Activated CD8-positive, alpha-beta memory T cell treated with anti-CD3 and anti-CD28 coated beads, Interleukin-2, amount 50 U/mL, for 48 hours (primary cell): ENCODE measurements at places on chromosomes 2 and 18.

DNA sequence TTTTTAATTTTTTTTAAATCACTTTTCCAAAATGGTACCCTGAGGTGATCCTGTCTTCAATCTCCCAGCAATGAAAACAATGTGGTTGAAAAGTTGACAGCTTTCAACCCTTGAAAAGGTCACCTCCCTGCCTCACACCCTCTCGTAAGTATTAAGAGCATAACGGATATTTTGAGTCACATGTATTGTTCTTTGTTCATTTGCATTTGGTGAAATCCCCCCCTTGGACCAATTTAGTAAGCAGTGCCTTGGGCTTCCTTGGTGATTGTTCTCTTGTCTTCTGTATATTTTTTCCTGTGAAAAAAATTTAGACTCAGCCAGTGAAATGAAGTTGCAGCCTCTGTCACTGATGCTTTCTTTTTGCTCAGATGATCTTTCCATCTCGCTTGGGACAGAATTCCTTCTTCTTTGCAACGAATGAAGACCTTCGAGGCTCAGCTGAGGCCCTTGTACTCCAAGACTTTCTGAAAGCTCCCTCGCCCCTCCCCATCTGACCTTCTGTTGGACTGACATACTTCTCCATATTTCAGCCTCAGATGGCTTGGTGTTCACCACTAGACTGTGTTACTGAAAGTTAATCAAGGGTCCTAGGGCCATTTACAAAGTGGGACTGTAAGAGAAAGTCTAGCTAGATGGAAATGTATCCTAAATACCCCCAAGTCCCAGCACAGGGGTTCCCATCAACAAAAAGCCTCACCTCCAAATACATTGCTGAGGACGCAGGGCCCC lies 158.4 kb downstream of the BCL2 start:
- DNase-seq, result no peak

- no peak for DNase-seq
Observed at GRCh38 chr2:225033440-225034318, 8.6 kb downstream of the DOCK10 start.

DNA sequence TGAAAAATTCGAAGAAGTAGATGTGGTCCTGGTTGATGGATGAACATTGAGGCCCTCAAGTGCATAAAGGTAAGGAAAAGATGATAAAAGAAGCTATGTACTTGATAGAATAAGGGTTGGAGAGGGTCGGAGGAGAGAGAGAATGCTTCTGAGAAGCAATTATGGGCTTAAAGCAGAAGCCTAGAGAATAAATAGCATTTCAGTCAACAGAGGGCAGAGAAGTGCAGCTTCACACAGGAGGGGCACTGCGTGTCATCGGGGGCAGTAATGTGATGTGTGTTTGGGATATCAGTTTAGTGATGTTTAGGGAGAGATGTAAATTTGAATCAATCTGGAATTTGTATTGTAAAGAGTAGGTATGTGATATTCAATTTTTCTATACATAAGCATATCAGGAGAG lies 334.5 kb downstream of the PIK3C3 start:
- DNase-seq, result no peak

DNA sequence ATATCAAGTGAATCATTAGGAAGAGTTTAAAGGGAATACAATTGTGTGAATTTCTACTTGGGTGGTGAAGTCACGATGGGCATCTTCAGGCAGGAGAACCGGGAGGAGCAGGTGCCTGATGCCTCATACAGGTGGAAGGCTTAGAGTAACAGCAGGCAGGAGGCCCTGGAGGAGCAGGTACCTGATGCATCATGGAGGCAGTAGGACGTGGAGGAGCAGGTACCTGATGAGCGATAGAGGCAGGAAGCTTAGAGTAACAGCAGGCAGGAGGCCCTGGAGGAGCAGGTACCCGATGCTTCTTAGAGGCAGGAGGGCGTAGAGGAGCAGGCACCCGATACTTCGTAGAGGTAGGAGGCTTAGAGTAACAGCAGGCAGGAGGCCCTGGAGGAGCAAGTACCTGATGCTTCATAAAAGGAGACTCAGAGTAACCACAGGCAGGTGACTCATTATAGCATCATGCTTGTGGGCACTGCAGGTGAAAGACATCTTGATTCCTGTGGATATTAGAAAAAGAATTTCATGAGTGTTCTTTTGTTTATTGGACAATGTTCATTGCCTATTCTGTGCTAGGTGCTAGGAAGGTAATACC lies 133.9 kb downstream of the ATP9B start:
- DNase-seq, result no peak

GRCh38 chr2:12714391-12715221 lies 2.1 kb upstream of the TRIB2 start:
- no peak for DNase-seq

DNA sequence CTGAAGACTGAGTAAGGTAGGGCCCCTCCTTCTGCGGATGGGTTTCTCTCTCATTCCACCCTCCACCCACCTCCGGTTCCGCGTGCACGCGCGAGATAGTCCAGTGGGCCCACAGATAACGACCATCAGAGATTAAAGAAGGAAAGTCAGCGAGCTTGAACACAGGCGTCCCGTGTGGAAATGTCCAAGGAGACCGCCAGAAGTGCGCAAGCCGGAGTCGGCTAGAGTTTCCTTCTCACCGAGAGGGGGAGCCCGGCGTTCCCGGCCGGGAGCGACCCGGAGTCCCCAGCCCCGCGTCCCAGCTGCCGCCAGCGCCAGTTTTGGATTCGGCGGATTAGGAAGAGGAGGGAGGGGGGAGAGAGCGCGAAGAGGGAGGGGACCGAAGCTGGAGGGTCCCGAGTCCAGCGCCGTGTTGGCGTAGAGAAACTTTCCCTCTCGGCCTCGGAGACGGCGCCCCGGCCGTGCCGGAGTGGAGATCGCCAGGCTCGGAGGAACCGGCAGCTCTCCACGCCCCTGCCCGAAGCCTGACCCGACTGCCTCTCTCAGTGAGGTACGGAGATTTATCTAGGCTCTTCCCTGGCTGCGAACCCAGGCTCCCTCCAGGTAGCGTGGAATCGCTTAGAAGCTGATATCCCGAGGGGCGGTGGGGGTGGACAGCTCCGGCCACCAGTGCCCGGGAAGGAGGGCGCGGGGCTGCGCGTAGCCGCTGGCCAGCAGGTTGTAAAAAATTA lies at the start of gene GULP1:
TSS of gene GULP1 (plus strand) at position 258 of the 731 bp plus-strand sequence. CDS start 185,829 bp downstream, outside the sequence.
- peak; percentile 54 for DNase-seq

GRCh38 chr2:199025146-199025545 lies 432.6 kb downstream of the SATB2 start:
- no peak for DNase-seq

GRCh38 chr2:11212645-11213044 lies 57.4 kb downstream of the SLC66A3 start:
- no peak for DNase-seq

DNA sequence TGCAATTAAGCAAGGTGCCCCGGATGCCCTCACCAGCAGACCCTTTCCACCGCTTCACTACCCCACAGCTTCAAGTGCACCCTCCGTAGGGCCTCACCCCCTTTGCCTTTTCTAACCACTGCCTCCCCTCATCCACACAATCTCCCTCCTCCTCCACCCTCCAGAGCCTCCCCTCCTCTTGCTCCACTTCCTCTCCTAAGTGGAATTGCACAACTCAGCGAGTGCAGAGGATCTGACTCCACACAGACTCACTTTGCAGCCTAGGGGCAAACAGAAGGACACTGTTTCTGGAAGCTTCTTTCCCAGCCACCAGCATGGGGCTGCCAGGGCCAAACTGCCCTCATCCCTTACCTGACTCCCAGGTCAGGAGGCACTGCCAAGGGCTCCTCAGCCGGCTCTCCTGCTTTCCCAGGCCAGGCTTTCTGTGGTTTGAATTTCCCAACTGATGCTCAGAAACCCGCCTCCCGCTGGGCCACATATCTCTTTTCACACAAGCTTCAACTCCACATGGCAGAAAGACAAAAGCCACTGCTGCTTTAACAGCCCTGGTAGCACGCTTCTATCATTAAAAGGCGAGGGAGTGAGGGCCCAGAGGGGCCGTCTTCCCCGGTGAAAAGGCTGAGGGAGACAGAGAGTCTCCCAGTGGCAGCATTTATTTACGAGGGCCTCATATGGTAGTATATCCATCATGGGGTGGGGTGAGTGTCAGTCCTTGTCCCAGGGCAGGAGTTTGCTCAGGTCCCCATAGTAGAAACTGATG lies 74.7 kb upstream of the MGAT4A start:
- no peak for DNase-seq

DNA sequence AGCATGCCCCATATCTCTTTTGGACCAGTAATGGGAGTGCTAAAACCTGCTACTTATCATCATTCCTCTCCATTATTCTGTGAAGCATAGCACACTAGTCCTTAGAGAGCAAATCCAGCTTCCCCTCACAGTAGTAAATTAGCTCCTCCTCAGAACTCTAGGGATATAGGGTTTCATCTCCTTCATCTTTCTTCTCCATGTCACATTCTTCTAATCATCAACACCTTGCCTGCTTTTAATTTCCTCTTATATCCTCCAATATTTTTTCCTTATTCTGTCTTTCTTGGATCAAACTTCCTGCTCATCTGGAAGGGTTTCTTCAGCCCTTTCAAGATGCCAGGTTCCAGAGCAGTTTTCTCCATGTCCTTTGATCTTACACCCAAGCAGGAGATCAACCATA lies 321.4 kb upstream of the ACVR2A start:
- no peak for DNase-seq

GRCh38 chr2:173982918-173983317 lies 17.7 kb upstream of the SP3 start:
- DNase-seq, result no peak

DNA sequence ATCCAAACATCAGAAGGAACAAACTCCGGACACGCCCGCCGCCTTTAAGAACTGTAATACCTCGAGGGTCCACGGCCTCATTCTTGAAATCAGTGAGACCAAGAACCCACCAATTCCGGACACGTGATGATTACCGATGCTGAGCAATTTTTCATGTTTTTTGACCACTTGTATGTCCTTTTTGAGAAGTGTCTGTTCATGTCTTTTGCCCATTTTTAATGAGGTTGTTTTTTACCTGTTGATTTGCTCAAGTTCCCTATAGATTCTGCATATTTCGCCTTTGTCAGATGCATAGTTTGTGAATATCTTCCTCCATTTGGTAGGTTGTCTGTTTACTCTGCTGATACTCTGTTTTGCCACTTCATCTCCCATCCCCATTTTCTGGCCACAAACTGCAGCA lies 150.4 kb downstream of the IRS1 start:
- DNase-seq, result no peak

DNA sequence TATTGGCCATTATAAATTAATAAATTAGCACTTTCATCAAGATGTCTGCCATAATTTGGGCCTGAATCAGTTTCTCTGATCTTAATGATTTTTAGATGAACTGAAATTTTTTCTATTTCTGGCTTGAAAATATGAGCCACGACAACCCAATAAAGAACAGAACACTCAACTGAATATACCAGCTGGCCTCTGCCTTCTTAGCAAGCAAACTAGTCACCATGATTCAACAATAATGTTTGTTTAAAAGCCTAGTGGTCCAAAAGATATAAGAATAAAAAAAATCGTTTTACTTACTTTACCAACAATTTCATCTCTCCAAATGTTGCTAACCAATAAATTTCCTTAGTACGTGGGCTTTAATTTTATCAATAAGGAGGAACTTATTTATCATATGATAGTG lies 66.7 kb upstream of the TTN start:
- no peak for DNase-seq

- DNase-seq, result no peak
Observed at GRCh38 chr2:118687698-118688097, 159.8 kb downstream of the EN1 start.

DNA sequence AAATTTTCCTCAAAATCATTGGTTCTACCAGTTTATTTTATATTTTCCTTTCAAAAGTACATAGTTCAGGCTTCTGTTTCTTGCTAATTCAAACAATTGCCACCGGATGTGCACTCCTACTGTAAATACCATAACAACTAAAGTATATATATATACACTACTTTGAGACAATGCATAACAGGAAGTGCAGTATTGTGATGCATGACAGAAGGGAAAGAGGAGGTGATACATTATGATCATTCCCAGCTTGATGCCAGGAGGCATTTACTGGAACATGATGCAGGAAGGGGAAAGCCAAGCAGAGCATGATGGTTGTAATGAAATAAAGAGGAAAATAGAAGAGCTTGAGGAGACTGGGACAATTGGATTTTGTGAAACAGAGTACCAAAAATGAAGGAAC lies 215.2 kb upstream of the NT5C1B start:
- no peak for DNase-seq

- no peak for DNase-seq
Observed at GRCh38 chr2:162888652-162889051, 50.1 kb upstream of the KCNH7 start.

GRCh38 chr2:184597571-184597991 lies 748 bp upstream of the ZNF804A start:
- no peak for DNase-seq

GRCh38 chr2:181304011-181304844 lies 153.0 kb upstream of the ITGA4 start:
- no peak for DNase-seq

- no peak for DNase-seq
Observed at GRCh38 chr2:148048475-148049221, 27.8 kb downstream of the MBD5 start.

GRCh38 chr2:197915548-197916265 lies 111.3 kb downstream of the PLCL1 start:
- no peak for DNase-seq

DNA sequence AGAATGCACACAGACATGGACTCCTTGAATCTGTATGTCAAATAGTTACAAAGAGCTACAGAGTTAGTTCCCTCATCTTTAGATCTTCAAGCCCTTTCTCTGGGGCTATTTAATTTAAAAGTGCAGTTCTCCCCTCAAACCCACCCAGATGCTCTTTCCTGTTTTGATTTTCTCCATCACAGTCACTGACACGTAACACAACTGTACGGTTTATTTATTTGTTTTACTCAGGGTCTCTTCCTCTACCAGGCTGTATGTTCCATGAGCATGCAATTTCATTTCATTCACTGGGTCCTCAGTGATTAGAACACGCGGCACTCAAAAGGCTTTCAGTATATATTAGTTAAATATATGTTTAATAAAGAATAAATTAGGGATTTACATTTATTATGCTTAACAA lies 94.7 kb downstream of the DOCK10 start:
- DNase-seq, result no peak
